Pulmonary artery endothelial cell (primary cell): ENCODE measurements at places on chromosomes 3 and 15. TPM values are rescaled to one million over a fixed set of nuclear protein-coding genes. Genes with fewer than 3 reads are reported as not detected.

The ELL3 gene
- 2.0 and 2.8 TPM in 2 replicates for total RNA-seq

The LIPH gene
- 0.04 and 0.07 TPM in 2 replicates for total RNA-seq

The MITF gene
- total RNA-seq, result 1.3 and 3.3 TPM in 2 replicates

The BLM gene
- 6.5 and 9.0 TPM in 2 replicates for total RNA-seq

The ALDH1A2 gene
- 4.0 and 91.0 TPM in 2 replicates for total RNA-seq

The TRPC1 gene
- 14.5 and 15.0 TPM in 2 replicates for total RNA-seq

DNA sequence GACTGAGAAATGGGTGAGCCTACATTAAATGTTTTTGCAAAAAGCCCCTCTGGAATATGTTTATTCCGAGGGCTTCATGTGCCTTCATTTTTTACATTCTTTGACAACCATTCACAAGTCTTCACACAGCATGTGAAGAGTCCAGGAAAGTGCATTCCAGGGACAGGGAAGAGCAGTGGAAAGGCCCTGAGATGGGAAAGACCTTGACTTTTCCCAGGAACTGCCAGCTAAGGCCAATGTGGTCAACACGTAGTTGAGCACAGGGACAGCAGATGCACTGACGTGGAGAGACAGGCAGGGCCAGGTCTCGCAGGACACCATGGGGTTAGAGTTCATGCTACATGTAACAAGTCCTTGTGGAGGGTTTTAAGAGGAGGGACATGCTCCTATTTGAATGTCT is 21.7 kb downstream of the SSR3 start:
- DNase-seq, result no peak

DNA sequence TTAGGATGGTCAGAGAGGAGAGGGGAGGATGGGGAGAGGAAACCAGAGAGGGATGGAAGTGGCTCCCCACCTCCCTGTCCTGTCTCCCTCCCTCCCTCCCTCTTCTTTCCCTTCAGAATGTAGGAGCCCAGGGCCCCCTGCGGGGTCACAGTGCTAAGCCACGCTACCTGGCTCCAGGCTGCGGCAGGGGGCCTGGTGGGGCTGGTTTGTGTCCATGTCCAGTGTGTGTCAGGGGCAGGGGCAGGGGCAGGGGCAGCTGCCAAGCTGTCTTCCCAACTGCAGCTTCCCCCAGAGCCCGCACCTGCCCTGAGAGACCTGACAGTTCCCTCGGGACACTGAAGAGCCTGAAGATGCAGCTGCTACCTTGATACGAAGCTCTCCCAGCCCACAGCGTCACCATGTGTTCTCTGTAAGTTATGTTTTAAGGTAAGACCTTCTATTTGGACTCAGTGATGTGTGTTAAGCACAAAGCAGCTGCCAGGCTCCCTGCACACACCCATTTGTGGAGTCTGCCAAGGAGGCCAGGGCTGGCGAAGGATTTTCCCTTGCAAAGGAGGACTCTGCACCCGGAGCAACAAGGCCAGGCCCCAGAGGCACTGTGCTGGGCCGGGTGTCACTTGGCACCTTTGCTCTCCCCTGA is 121.8 kb upstream of the SMAD3 start:
- no peak for DNase-seq

DNA sequence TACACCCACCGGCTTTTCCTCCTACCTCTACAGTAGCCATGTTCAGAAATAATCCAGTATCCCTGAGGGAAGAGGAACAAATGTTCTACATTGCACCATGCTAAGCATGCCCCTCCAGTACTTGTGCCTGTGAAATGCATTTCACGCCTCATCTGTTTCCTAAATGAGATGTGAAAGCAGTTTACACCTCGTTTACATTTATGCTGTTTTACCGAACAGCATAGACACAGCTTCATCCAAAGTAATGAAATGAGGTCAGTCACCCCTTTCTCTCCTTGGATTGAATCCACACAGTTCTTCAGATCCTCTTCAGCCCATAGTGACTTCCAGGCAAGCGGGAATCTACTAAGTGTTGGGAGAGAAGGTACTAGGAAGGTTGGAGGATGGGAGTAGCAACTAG is 514.3 kb downstream of the PDCD6IP start:
- no peak for DNase-seq

- DNase-seq, result no peak
Observed at GRCh38 chr15:60999771-61000170, 229.3 kb downstream of the RORA start.

- no peak for DNase-seq
Observed at GRCh38 chr15:63978511-63979261, 67.6 kb downstream of the DAPK2 start.

DNA sequence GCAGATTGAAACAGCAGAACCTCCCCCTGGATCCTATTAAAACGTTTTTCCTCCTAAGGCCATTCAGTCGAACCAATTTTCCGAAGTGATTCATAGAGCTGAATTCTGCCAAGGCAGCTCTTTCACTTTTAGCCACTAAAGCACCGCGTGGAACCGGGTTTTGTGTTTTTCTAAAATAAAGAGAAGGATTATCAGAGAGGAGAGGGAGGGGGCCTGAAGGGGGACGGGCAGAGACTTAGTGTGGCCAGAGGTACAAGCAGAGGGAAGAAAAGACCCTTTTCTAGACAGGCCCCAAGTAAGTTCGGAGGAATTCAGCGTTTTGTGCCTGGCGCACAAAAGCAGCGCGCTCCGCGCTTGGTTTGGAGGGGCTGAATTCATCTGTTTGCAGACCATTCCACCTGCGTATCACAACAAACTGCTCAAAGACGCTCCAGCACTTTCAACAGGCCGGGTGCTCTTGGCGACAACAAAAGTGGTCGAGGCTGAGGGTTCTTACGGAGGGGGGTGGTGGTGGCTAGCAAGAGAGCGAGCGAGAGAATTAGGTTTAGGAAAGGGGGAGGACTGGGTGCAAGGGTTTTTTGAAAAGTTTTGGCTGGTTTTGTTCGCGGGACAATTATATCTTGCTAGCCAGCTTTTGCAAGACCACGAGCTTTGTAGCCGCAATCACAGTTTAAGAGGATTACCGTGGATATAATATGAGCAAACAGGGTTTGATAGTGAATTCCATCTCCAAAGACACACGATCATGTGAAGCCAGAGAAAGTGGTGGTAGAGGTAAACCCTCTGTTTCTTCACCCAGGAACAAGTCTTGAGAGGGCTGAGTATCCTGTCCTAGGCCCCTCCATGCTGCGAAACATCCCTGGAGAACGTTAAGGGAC is 1.2 kb upstream of the FEZF2 start:
- no peak for DNase-seq
